Substantia nigra (tissue), 51 donors: ENCODE measurements at places on chromosomes 1 and 21.

DNA sequence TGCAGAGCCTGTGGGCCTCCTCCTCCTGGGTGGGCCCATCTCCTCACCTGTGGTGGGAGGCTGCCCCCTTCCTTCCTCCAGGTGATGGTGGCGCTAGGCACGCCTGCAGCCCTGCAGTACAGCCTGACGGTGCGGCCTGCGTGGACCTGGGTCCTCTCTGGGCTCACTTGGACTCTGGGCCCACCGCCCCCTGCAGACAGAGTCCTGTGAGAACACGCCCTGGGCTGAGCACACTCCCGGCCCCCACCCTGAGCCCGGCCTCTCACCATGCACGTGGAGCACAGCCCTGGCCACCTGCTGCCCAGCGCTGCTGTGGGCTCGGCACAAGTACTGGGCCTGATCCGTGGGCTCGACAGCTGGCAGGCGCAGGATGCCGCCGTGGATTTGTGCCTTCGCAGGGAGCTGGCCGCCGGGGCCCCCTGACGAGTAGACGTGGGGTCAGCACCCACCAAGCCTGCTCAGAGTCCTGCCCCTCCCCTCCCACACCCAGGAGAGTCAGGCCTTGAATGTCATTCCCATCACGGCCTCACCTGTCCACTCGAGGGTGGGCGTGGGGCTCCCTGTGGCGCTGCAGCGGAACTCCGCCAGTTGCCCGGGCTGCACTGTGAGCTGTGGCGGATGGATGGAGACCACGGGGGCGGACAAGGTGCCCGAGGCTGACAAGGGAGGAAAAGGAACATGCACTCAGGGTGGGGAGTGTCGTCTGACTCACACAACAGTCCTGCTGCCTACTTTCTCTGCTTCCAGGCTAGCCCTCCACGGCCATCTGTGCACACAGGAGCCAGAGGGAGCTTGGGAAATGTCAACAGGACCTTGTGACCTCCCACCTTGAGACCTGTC, 43.4 kb downstream of the LDLRAD2 start:
- DNase-seq, result no peak

DNA sequence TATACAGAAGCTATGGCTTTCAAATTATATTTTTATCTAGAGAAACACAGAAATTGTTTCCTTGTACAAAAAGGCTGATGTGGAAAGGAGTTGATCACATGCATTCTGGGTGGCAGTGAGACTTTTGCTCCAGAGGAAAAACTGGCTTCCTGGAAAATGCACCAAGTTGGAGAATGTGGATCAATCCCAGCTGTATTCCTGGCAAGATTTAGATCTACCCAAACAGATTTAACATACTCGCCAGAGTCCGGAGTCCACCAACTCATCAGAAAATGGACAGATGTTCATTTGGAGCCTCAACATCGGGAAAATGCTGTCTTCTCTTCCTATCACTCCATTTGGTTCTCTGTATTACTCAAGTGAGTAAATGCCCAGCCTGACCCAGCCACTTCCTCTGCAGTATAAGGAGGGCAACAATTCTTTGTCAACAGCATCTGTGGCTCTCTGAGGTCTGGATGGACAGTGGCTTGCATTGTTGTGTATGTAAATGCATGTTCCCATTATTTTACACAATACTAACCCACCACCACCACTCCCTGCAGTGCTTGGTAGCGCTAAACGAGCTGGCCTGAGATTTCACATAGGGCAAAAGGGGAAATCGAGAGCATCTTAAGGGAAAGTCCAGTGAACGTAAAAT, 226.2 kb upstream of the IRF2BP2 start:
- DNase-seq, result no peak

DNA sequence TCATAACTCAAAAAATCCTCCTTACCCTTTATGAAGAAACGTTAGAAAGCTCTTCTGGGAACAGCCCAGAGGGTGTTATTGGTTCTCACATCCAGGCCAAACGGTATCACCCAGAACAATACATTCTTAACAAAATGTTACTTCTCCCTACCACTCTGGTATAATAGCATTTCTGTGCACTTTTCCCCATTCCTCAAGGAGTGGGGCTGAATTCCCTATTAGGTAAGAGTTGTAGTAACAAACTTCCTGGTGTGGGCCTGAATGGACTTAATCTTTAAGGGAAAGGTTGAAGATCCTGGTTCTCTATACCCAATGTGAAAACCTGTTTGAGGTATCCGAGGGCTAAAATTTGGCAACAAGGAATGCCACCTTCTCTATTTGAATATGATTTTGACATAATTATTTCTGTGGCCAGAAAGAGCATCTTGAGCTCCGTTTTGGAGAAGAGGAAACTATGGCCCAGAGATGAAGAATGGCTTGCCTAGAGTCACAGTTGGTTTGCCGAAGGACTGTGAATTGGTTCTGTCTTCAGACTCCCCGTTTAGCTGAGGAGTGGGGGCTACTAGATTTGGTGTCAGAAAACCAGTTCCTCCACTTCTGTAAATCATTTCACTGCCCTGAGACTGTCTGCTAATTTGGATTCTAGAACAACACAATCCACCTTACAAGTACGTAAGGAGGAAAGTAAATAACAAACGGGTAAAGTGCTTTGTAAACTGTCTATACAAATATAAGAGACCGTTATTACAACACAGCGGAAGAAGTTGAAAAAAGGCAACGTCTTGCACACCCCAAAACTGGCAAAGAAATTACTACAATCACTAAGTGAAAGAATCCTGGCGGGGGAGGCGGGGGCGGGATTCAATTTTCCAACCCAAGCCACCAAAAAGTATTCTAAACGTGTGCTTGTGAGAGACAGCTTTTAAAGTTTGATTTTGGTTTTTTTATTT, 2.3 kb downstream of the ANP32E start:
- DNase-seq, result no peak

- peak; percentile 22 for DNase-seq
These were observed at the start of gene SYT14 for GRCh38 chr1:209937996-209938959. TSS of gene SYT14 (plus strand) at chr1:209938217. CDS start at chr1:209938265, 48 bp downstream.

- no peak for DNase-seq
These were observed 15.8 kb downstream of the ADGRB2 start for GRCh38 chr1:31748365-31748764.

DNA sequence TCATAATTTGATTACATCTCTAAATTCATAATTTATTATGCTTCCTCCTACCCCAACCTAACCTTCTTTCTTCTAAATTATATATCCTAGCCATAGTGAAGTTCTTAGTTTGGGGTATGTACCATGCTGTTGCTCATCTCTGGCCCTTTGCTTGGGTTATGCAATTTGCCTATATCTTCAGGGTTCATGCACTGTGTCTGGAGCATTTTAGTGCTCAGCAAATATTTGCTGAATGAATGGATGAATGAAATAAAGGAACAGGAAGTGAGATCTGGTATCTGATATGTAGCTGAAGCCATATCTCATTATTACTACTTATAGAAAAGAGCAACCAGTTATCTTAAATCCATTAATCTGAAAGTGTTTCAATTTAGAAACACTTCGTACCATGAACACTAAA, 137.6 kb downstream of the GPATCH2 start:
- no peak for DNase-seq

DNA sequence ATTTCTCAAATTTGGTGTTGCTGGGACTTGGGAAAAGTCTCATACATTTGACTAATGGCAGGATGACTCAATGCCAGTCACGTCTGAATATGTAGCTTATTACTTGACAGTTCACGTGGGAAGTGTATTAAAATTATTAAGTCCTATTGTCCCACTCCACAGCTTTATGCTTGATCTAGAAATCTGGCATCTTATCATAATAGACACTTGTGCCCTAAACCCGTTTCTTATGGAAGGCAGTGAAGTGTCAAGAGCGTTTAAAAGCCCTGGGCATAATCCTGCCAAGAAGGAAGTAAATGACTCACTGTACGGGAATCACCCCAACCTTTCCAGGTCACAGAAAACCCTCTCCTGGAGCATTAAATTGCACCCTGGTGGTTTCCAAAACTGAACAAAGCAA, 207.4 kb downstream of the APP start:
- no peak for DNase-seq

DNA sequence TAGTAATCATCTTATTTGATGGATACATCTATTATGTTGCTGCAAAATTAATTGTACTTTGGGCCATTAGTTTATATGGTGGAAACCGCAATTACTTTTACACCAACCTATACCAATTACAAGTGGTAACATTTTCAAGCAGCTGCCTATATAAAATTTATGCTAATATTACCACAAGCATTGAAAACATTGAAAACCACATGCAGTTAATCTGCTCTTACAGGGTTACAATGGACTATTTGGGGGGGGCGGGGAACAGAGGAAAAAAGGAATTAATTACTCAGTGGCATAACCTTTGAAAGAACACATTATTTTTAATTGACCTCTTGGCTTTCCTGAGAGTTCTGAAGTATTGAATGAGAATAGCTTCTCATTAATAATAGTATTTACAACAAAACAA, 1793.2 kb downstream of the NCAM2 start:
- DNase-seq, result no peak

DNA sequence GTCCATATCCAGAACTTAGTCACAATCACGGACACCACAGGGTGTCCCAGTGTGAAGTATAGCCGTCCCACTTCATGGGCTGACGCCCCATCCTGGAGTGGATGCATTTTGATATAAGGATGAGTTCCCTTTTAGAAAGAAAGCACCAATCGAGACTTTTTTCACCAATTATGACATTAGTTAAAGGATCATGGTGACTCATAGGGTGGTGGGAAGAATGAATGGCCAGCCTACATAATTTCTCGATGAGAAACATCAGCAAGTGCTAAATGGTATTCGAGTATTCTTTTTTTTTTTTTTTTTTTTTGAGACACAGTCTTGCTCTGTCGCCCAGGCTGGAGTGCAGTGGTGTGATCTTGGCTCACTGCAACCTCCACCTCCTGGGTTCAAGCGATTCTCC, 38.5 kb upstream of the USP1 start:
- no peak for DNase-seq

DNA sequence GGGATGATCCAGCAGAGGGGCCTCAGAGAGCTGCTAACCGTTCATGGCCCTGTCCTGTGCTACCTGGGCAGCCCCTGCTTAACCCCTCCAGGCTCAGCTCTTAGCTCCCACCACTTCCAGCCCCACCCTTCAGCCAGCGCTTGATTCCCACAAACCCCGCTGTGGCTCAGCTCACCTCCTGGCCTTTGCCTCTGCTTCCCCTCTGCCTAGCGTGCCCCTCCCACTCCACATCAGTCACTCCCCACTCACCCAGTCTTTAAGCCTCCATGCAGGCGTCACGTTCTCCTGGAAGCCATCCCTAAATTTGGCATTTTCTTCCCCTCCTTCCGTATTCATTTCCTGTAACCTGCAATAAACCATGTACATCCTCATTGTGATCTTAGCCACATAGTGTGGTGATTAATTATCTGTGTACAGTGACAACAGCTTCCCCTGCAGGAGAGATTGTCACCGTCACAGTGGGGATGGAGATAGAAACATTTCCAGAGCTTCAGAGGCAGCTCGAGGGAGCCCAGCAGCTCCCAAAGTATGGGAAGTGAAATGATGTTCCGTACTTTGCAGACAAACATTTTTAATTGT, 65.5 kb downstream of the EPHB2 start:
- no peak for DNase-seq

- no peak for DNase-seq
These were observed 87.0 kb downstream of the SYT14 start for GRCh38 chr1:210024996-210025395.

DNA sequence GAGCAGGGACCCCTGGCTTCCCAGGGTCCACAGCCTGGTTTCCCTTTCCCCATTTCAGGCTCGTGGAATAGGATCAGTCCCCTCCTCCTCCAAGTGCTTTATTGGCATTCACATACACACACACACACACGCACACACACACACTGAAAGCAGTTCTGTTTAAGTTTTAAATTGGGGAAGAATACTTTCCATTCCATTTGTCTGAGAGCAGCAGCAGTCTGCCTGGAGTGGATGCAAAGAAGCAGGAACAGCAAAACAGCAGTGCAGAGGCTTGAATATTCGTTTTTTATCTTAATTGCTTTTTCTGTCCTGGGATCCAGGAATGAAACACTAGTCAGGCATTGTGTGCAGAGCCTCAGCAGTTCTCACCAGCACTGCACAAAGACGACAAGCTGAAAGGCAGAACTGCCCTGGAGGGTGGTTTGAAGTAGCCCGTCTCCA, 7.1 kb downstream of the CYB561D1 start:
- DNase-seq, result no peak

DNA sequence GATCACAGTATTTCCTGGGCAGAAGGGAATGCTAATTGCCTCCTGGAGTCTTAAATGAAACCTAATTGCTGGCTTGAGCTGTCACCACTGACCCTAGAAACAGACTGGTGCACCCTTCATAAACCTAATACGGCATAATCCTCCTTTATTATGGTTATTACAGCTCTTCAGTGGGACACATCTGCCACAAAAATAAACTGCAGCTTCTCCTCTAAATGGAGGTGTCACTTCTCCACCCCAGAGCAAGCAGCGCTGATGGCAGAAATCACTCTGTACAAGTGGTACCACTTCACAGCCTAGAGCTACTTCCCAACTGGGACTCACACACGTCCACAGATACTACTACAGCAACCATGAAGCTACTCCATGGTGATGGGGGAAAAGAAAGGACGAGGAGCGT, 11.1 kb downstream of the PTPN14 start:
- no peak for DNase-seq

DNA sequence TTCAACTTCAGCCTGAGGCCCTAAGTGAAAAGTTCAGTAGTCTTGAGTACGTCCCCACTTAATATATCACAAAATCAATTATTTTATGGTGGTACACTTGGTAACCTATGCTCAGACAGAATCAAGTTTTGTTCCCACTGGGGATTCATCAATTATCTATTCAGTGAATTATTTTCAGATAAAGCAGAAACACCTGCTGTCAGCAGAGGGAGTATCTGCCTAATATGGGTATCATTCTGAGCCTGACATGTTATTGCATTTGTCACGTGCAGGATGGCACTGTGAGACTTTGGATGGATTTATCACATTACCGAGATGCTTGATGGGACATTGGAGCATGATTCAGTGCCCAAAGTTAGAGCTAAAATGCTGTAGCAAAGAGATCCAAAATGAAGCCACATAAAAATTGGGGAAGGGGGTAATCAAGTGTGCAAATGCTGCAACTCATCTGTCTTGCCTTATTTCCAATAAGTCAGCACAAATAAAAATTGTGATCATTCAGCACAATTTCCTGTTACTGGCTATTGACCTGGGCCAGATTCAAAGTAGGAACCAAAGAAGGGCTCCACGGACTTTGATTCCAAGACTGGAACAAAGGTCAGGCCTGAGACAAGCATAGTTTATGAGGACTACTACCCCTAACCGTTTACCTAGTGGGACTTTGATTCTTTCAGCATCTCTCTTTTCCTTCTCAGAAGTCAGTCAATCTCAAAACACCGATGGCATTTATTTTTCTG, 657.6 kb downstream of the LMO4 start:
- no peak for DNase-seq
